ENCODE measurements at places on chromosomes 1 and 21.

DNA sequence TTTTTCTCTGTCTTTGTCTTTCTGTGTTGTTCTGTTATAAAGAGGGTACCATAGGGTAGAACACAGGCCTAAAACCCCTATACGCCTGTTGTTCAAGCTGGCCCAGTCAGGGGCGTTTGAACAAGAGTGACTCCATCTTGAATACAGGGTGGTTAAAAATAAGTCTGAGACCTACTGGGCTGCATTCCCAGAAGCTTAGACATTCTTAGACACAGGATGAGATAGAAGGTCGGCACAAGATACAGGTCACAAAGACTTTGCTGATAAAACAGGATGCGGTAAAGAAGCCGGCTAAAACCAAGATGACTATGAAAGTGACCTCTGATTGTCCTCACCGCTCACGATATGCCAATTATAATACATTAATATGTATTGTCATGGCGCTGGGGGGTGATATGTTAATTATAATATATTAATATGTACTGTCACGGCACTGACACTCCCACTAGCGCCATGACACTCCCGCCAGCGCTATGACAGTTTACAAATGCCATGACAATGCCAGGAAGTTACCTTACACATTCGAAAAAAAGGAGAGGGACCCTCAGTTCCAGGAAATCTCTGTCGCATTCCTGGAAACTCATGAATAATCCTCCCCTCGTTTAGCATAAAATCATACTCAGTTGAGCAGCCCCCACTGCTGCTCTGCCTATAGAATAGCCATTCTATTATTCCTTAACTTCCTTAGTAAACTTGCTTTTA is 58.5 kb upstream of the KLHDC7A start:
- DNase-seq = no peak

DNA sequence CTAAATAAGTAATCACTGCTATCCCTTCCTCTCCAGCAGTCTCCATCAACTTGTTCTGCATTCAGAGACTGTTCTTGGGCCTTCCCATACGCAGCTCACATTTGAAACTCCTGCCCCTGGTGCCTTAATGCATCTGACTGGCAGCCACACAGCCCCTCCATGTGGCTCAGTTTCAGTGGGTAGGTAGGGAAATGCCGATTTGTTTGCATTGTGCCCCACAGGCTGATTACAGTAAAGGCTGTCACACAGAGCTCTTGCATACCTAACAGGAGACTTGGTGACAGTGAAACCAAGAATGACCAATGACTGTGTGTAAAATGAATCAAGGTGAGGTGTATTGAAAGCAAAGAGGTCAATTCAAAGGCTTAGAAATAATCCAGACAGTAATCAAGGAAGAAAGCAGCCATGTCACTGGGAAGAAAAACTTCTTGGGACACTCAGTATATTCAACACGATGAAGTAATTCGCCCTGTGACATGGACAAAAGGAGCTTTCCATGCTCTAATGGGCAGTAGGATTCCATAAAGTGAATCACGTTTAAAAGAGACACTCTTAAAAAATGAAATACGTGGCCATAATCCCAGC is 12.7 kb upstream of the B3GALNT2 start:
- no peak for DNase-seq

DNA sequence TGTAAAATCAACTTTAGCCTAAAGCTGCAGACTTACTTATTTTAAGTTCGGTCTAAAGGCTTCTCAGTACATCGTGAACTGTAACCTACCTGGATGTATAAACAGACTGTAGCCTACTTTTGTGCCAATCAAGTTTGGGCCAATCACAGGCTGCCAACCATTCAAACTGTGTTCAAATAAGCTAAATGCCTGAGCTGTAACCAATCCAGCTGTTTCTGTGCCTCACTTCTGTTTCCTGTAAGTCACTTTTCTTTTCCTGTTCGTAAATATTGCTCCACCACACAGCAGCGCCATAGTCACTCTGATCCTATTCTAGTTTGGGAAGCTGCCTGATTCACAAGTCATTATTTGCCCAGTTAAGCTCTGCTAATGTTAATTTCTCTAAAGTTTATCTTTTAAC is 37.5 kb upstream of the SLAMF9 start:
- no peak for DNase-seq

DNA sequence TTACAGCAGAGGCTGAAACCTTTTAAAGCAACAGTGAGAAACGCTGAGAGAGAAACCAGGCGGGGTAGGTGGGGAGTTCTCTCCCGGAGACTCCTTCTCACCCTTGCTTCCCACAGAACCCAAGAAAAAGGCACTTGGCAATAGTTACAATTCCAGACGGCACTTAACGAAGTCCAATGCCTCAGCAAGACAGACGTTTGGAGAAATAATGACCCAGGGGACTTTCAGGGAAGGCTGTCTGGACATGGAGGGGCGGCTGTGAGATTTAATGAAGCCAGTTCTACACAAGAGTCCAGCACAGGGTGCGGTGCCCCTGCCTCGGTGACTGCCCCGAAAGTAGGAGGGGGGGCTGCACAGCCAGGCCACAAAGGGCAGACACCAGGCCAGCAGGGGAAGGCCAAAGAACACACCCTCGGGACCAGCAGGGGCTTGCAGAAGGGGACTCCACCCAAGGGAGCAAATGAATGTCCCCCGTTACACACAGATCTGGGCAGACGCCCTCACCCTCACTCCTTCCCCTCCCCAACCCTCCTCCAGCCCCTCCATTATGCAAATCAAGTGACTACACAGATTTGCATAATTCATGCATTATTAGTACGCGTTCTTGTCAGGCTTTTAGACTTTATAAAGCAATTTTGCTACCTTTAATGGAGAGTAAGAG is 26.3 kb downstream of the KCNN3 start:
- peak; percentile 64 for DNase-seq

- DNase-seq = no peak
Observed at GRCh38 chr1:209256766-209257350, 326.7 kb upstream of the CAMK1G start.

DNA sequence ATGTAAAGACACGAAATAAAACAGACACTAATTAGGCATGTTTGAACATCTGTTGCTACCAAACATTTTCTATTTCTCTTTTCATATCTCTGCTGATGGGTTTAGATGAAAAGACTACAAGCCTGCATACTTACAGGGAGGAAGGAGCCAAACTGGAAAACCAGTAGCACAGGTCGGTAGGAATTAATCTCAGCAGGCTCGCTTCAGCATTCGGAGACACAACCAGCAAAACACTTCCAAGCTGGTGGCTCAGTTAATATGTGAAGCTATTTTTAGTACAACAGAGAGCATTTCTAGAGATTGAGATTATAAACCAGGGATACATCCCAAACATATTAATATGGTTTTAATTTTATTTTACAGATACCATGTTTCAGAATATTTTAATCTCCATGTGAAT is 300.9 kb upstream of the GREM2 start:
- DNase-seq = no peak

GRCh38 chr1:221903594-221903993 is 161.7 kb upstream of the DUSP10 start:
- DNase-seq = no peak

- no peak for DNase-seq
Observed at GRCh38 chr1:76418531-76418930, 344.0 kb downstream of the ST6GALNAC3 start.

- no peak for DNase-seq
Observed at GRCh38 chr1:109804660-109805059, 40.9 kb upstream of the EPS8L3 start.

- no peak for DNase-seq
Observed at GRCh38 chr1:44220755-44221154, 7.5 kb downstream of the DMAP1 start.

DNA sequence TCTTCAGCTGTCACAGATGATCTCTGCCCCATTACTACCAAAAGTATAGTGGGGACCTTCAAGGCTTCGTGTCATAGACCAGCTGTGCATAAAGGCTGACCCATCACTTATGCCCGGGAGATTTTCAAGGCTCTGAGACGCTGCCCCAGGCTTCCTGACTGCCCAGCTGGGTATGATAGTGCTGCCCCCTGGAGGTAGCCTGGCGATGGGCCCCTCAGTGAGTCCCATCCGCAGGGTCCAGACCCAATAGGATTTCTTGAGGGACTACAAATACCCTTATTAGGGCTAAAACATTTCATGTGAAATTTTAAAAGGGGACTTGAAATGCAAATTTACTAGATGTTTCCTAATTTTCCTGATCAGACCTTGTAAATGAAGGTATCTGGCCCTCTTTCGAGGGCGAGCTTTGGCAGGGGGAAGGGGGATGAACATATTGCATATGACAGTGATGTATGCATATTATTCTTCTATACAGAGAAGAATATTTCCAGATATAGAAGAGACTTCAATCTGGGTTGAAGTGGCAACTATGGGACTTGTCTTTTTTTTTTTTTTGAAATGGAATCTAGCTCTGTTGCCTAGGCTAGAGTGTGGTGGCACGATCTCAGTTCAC is 11.7 kb upstream of the FCMR start:
- DNase-seq = peak; percentile 76

GRCh38 chr1:199020904-199021303 is 382.1 kb downstream of the PTPRC start:
- DNase-seq = no peak

DNA sequence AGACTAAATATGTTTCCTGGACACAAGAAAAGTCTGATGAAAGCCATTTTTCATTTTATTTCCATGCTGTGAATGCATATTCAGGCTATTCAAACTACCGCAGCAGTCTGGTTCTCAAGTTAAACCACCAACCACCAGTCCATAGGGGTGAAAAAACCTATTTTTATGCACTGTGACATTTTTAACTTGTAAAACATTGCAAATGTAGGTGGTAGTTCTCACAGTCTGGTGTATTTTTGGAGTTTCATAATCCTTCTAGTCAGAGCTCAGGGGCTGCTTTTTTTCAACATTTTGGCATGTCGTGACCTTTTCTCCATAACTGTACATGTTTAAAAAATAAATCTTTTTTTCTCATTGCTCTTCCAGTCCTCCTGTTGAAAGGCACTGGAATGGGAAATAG is 907.6 kb upstream of the ADGRL2 start:
- peak; percentile 14 for DNase-seq
